Smooth muscle cell of the pulmonary artery (primary cell): ENCODE measurements at places on chromosomes 16 and 17. TPM values are rescaled to one million over a fixed set of nuclear protein-coding genes. Genes with fewer than 3 reads are reported as not detected.

The CBX4 gene
- total RNA-seq: 7.4 and 9.4 TPM in 2 replicates

The ATAD5 gene
- total RNA-seq: 0.79 and 1.1 TPM in 2 replicates

The KRTAP1-5 gene
- total RNA-seq: 0.72 and 1.6 TPM in 2 replicates

The NUPR1 gene
- 25.6 and 31.5 TPM in 2 replicates for total RNA-seq

The C17orf113 gene
- 0.13 and 0.33 TPM in 2 replicates for total RNA-seq

The PFAS gene
- total RNA-seq: 14.1 and 27.2 TPM in 2 replicates

The MSLN gene
- not detected in 2 replicates for total RNA-seq

The NPB gene
- total RNA-seq: 0.39 and 0.92 TPM in 2 replicates

The PCTP gene
- total RNA-seq: 9.0 and 10.3 TPM in 2 replicates

The CRYBA1 gene
- not detected in 2 replicates for total RNA-seq

The CRHR1 gene
- total RNA-seq: not detected in 2 replicates

The ZP2 gene
- total RNA-seq: not detected in 2 replicates

The BAIAP3 gene
- 1.2 and 1.3 TPM in 2 replicates for total RNA-seq

The NPIPB8 gene
- total RNA-seq: 0.13 and 0.52 TPM in 2 replicates

The GAN gene
- total RNA-seq: 8.3 and 15.6 TPM in 2 replicates

The CD300A gene
- total RNA-seq: not detected in 2 replicates

The CBFA2T3 gene
- not detected in 2 replicates for total RNA-seq

The PDILT gene
- total RNA-seq: not detected in 2 replicates

The DPEP3 gene
- total RNA-seq: not detected in 2 replicates

The TVP23A gene
- 0.07 TPM in 1 of 2 replicates, not detected in the other for total RNA-seq

The CCL8 gene
- 0.20 and 0.26 TPM in 2 replicates for total RNA-seq

The ITGAX gene
- total RNA-seq: not detected in 2 replicates

The GCGR gene
- total RNA-seq: not detected in 2 replicates

The TMEM100 gene
- total RNA-seq: 0.07 and 3.1 TPM in 2 replicates

The CACNG5 gene
- not detected in 2 replicates for total RNA-seq

The DHRS7C gene
- total RNA-seq: not detected in 2 replicates

The FOXF1 gene
- 0.46 and 6.1 TPM in 2 replicates for total RNA-seq

The TBX2 gene
- 20.4 and 63.1 TPM in 2 replicates for total RNA-seq

The SMIM36 gene
- not detected in 2 replicates for total RNA-seq

The ZMYND15 gene
- total RNA-seq: 0.07 and 0.10 TPM in 2 replicates

The PRSS33 gene
- not detected in 2 replicates for total RNA-seq

The KRTAP4-5 gene
- not detected in 2 replicates for total RNA-seq

The PNMT gene
- total RNA-seq: 0.07 TPM in 1 of 2 replicates, not detected in the other

The CLEC3A gene
- total RNA-seq: not detected in 2 replicates

The TIGD7 gene
- total RNA-seq: 6.8 TPM in 2 replicates

The TMEM106A gene
- total RNA-seq: 5.5 and 6.5 TPM in 2 replicates

The TEKT1 gene
- total RNA-seq: not detected in 2 replicates

The MRPL28 gene
- 37.6 and 39.2 TPM in 2 replicates for total RNA-seq

The CDK10 gene
- total RNA-seq: 32.4 and 42.5 TPM in 2 replicates

The PARD6A gene
- 2.2 and 3.0 TPM in 2 replicates for total RNA-seq

The POLR3K gene
- 2.3 and 4.3 TPM in 2 replicates for total RNA-seq

The HLF gene
- total RNA-seq: 0.39 TPM in 1 of 2 replicates, not detected in the other
